ENCODE measurements at places on chromosomes 11 and 22.

GRCh38 chr11:32838505-32839274, 9.0 kb downstream of the PRRG4 start:
- no peak for DNase-seq

DNA sequence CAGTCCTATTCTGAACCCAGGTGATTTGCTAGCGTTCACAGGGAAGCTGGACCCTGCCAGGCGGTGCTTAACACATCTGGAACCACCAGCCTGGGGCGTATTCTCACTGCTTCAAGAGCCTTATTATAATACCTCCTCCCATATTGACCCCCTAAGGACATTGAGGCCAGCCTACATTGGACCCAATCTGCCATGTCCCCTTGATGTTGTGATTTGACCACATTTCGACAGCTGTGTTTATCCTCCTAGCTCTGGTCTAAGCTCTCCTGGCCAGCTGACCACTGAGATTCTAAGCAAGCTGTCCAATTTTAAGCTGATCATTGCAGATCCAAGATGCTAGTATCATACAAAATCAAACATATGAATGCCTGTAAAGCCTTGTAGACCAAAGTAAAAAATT, 148.1 kb upstream of the BLID start:
- no peak for DNase-seq

- no peak for DNase-seq
Measured at GRCh38 chr22:35651085-35651484, 2.8 kb downstream of the APOL6 start.

DNA sequence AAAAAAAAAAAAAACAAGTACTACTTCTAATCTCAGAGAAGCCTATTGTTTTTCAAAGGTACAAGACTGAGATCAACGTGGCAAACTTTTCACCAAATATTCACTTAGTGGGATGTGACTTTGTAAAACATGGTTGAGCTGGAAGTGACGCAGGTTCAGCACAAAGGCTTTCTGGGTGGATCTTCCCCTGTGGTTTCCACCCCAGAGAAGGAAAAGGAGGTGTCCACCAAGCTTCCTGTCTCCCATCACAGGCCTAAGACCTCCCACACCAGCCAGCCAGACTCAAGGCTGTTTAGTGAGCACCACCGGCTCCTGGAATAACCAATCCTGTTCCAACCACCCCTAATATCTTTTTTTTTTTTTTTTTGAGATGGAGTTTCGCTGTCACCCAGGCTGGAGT, 5.7 kb downstream of the TMEM184B start:
- DNase-seq: peak; percentile 21

- no peak for DNase-seq
Measured at GRCh38 chr11:19422276-19422675, 181.5 kb upstream of the E2F8 start.

GRCh38 chr11:9057007-9057406, 34.4 kb downstream of the SCUBE2 start:
- DNase-seq: no peak

- no peak for DNase-seq
Measured at GRCh38 chr22:40973144-40973543, 22.0 kb downstream of the RBX1 start.

DNA sequence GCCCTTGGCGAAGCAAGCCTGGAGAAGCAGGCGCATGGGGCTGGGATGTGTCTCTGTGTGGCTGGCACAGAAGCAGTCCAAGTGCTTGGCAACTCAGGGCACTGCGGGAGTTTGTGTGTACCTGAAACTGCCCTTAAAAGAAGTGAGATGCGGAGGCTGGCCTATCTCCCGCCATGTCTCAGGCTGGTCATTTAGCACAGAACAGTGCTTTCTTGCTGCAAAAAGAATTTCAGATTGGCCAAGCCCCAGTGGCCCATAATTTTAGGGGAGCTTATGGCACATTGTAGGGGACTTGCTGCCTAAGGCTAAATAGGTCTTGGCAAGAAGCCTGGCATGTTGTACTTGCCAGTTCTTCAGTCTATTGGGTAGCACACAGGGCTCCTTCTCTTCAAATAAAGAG, 16.4 kb downstream of the EHF start:
- DNase-seq: no peak

DNA sequence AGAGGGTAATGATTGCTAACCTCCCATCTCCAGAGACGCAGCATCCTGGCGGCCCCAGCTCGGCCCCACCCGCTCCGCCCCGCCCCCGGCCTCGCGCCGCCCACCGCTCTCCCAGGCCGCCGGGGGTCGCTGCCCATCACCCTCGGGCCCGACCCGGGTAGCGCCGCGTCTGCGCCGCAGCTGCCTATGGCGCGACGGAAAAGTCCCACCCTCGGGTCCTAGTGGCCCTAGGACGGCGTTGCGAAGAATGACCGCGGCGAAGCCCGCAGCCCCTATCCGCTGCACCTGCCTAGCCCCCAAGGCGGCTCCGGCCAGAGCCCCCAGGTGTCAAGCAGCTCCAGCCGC, 457 bp downstream of the CPSF7 start:
- peak; percentile 20 for DNase-seq

GRCh38 chr22:17684245-17684644, 45.7 kb downstream of the BCL2L13 start:
- DNase-seq: no peak

DNA sequence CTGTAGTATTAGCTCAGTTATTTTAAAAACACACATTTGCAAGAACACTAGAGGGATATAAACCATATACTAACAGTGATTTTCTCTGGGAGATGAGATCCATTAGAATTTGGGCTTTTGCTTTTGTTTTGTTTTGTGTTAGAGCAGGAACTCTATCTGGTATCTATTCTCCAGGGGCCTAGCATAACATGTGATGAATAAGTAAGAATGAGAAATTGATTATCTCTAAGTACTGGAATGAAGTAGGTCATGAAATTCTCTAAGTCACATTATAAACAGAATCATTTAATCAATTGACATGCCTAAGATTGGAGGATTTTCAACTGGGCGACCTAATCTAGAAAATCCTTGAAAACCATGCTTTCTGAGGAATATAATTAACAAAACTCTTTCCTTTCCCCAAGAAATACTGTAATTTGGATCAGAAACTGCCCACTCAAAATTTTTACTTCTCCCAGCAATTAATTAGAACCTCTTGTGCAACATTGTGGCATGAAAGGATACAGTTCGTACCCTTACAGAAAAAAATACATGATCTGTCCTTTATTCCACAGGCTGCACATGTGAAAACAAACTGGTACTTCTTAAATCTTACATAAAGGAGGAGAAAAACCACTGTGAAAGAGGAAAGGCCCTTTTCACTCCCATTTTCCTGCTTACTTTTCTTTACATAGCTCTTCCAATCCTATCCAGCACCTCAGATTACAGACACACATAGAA, 93.5 kb downstream of the MRTFA start:
- DNase-seq: no peak

DNA sequence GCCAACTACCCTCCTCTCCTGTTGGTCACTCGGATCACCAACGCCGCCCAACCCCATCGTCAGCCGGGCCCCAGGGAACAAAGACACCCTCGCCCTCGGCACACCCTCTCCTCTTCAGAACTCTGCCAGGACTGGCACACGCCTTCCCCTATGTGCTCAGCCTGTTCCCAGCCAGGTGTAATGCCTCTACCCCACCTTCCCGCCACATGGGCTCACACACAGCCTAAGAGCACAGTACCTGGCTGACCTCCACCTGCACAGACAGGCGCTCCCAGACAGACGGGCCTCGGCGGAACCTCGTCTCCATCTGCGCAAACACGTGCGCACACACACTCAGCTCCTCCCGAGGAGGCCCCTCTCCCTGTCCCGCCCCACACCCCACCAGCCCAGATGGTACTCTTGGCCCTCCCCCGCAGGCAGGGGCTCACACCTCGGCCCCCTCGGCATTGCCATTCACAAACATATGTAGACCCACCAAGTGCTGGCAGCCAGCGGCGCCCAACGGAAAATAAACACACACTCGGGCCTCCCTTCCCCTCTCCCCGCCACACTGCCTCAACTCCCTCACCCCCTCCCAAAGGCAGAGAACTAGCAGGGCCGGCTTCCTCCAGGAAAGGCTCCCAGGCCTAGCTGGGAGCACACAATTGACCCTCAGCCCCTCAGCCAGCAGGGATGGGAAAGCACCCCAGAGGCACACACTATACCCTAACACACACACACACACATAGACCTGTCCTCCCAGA, 8.5 kb downstream of the ELFN2 start:
- DNase-seq: no peak

GRCh38 chr11:8813658-8814057, 97.3 kb upstream of the AKIP1 start:
- DNase-seq: no peak

DNA sequence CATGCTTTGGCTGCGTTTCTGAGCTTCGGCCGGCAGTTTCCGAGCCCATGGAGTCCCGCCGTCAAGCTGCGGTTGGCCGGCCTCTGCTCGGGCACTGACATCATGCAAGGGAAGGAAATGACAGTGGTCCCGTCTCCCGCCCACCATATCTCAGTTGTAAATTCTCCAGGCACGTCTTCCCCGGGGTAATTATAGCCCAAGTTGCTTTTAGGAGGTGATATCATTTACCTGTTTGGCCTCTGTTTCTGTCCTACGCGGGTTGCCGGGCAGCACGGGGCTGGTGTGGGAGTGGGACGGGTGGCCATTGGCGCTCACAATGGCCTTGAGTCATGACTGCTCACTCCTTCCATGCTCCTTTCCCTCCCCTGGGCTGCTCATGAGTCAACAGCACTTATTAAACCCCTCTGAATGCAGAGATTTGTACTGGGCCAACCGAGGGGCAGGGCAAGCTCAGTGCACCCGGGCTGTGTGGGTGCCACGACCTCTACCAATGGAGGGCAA, 4.2 kb upstream of the ANO1 start:
- DNase-seq: no peak

DNA sequence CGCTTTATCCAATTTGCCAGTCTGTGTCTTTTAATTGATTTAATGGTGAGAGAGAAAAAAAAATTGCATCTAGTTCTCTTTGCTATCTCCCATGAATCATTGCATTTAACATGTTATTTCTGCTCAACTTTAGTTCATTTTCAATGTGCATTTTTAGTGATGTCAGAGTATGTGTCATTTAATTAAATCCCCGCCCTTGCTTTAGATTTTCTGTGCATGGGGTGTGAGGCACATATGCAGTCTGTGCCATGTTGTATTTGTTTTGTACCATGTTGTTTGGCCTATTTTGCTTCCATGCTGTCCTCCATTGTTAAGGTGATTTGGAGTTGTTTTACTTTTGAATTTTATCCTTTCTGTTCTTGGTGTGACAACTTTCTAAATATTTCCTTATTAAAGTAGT, 8.3 kb upstream of the NCR3LG1 start:
- DNase-seq: no peak

DNA sequence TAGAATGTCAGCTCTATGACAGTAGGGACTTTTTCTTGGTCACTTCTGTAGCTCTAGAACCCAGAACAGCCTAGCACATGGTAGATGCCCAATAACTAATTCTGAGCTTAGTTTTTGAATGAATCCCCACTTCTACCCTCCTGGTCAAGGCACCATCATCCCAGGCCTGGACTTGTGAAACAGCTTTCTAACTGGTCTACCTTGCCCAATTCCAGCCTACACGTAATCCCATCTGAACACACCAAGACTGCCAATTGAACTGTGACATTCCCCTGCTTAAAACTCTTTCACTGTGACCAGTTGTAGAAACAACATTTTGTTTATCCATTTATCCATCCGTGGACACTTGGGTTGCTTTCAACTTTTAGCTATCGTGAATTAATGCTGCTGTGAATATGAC, 6.1 kb upstream of the FOLR3 start:
- no peak for DNase-seq

DNA sequence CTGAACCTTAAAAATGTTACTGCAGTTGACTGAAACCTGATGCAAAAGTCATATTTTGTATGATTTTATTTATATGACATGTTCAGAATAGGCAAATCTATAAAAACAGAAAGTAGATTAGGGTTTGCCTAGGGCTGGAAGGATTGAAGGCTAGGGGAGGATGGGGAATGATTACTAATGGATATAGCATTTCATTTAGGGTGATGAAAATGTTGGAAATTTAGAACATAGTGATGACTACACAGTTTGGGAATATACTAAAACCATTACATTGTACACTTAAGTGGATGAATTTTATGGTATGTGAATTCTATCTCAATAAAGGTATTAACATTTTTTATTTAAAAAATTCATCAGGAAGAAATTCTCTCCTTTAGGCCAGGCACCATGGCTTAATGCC, 22.9 kb upstream of the PAFAH1B2 start:
- DNase-seq: no peak
